ENCODE measurements at places on chromosomes 2 and 18.

- no peak for DNase-seq
These were observed 175.1 kb downstream of the CDH19 start for GRCh38 chr18:66428795-66429194.

DNA sequence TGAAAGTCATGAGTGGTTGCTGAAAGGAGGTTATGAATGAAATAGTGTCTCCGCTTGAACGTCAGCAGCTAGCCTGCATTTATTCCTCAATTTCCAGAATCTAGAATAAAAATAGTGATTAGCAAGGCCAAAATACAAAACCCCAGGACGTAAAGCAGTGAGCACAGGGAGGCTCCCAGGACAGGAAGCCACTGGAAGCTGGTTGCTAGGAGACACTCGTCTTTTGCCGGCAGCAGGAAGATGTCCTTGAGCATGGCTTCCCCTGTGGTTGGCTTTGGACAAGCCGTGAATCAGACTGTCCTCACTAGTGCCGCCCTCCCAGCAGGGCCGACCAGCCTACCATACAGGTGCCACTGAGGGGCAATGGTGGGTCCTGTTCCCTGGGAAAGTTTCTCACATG lies 374.4 kb downstream of the MTX2 start:
- peak; percentile 61 for DNase-seq

GRCh38 chr2:147045113-147045512 lies 799.7 kb upstream of the ACVR2A start:
- peak; percentile 76 for DNase-seq

GRCh38 chr2:113190871-113191270 lies 17.1 kb downstream of the PSD4 start:
- no peak for DNase-seq

DNA sequence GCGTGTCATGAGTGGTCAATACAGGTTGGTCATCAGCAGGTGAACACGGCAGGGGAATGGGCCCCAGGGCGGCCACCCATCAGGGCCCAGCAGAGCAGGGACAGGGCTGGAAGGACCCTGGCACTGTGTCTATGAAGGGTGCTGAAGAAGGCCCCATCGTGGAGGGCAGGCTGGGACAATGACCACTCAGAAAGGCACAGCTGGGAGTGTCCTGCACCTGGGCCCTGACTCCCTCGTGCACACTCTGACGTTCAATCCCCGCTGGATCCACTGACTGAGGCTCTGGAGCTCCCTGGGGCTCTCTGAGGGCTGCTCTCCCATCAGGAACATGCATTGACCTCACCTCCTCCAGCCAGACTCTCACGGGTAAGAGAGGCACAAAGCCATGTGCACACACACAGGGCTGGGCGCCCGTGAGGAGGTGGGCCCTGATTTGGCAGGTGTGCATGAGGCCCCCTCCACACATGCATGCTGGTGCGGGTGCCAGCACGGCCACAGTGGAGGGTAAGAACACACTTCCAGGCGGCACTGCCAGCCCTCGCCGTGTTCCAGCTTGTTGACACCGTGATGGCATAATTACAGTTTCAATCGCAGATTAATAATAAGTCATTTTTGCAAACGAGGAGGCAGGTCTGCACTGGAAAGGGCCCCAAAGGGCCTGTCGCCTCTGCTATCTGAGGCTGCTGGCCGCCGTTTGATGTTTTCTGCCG lies 58.5 kb downstream of the SMAD7 start:
- DNase-seq, result peak; percentile 48

GRCh38 chr2:239990966-239991365 lies 34.2 kb downstream of the NDUFA10 start:
- DNase-seq, result no peak

DNA sequence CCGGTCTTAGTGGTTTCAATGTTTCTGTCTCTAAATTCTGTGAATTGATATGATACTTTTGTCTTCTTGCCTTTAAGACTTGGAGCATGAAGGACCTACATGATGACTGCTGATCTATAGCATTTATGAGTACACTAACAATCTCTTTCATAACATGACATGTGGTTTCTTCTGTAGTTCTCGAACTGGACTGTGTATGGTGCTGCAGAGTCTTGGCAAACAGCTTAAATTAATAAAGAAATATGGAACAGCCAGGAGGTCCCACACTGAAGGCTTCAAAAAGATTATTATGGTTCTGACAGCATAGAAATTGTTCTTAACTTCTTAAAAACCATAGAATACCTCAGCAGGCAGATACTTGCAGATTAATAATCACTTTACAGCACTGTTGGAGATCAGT lies 145.0 kb downstream of the DCC start:
- no peak for DNase-seq

DNA sequence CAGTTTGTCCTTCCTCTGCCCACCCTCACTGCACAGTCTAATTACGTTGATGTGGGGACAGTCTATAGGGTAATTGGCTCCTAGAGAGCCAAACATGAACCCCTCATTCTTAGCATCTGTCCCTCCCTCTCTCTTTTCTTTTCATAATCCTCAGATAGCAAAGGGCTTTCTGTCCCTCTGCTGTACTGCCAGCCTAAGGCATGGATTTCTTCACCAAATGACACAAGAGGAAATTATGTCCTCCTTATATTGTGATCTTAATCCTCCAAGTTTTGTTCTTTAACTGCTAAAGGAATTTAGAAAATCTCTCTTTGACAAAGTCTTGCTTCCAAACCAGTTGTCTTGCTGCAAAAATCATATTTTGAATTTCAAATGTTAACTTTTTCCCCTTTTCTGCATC lies 18.5 kb downstream of the ANTXR1 start:
- no peak for DNase-seq

DNA sequence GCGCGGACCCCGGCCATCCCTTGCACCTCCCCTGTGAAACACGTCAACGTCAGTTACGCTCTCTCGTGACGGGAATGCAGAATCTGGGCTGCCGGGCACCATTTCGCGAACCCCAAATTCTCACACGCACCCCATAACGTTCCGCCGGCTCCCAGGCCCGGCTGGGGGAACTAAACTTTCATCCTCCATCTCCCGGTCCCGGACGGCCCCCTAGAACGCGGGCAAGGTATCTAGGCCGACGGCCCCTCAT lies 544 bp downstream of the DNAJC27 start:
- no peak for DNase-seq

DNA sequence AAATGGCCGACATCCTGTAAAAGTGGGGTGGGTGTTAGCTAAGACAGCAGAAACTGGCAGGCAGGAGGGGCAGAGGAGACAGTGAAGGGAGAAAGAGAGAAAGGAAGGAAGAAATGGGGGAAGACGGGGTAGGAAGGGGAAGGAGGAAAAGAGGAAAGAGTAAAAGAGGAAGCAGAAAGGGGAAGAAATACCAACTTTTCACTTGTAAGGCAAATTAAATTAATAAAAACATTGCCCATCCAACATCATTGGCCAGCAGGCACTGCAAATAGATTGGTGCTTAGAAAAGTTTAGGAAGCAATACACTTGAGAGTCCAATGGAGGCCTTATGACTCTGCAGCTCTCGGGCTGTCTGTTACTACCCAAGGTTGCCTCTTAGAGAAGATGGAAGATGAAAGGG lies 116.7 kb downstream of the TNS1 start:
- DNase-seq, result no peak

GRCh38 chr2:26816893-26817292 lies 31.0 kb downstream of the CENPA start:
- DNase-seq, result no peak

- no peak for DNase-seq
These were observed 141.6 kb upstream of the CYP26B1 start for GRCh38 chr2:72289283-72289682.

GRCh38 chr2:2502201-2502549 lies 171.1 kb upstream of the MYT1L start:
- DNase-seq, result no peak

- no peak for DNase-seq
These were observed 1.8 kb downstream of the RFTN2 start for GRCh38 chr2:197673606-197674005.

DNA sequence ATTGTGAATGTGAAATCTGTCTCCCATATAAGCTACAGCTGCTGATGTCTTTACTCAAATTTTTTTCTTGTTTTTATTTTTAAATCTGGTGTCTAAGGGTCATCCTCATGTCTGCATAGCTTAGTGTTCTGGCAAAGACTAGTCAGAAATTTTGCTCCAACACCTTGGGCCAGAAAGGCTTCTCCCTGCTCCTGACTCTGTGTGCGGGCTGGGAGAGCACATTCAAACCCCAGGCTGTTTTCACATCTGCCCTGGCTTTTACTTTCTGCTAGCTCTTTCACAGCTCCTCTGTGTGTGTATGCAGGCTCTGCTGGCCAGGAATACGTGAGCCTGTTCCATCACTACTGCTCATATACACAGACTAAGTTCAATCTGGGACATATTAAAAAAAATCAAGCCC lies 102.9 kb upstream of the RIOK3 start:
- no peak for DNase-seq

DNA sequence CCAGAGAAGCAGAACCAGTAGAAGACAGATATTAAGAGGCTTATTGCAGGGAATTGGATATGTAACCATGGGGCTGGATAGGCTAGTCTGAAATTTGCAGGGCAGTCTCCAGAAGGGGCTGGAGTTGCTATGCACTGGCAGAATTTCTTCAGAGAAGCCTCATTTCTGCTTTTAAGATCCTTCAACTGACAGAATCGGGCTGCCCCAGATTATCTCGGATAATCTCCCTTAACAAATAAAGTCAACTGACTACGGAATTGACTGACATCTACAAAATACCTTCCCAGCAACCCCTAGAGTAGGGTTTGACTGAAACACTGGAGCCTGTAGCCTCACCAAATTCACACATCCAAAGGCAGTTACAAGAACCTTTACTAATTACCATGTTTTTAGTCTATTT lies 136.4 kb downstream of the SOCS6 start:
- no peak for DNase-seq

- peak; percentile 94 for DNase-seq
These were observed 2.2 kb downstream of the LRATD1 start for GRCh38 chr2:14634489-14635390.

- peak; percentile 70 for DNase-seq
These were observed 23.7 kb upstream of the SCYGR1 start for GRCh38 chr2:227411320-227411989.

DNA sequence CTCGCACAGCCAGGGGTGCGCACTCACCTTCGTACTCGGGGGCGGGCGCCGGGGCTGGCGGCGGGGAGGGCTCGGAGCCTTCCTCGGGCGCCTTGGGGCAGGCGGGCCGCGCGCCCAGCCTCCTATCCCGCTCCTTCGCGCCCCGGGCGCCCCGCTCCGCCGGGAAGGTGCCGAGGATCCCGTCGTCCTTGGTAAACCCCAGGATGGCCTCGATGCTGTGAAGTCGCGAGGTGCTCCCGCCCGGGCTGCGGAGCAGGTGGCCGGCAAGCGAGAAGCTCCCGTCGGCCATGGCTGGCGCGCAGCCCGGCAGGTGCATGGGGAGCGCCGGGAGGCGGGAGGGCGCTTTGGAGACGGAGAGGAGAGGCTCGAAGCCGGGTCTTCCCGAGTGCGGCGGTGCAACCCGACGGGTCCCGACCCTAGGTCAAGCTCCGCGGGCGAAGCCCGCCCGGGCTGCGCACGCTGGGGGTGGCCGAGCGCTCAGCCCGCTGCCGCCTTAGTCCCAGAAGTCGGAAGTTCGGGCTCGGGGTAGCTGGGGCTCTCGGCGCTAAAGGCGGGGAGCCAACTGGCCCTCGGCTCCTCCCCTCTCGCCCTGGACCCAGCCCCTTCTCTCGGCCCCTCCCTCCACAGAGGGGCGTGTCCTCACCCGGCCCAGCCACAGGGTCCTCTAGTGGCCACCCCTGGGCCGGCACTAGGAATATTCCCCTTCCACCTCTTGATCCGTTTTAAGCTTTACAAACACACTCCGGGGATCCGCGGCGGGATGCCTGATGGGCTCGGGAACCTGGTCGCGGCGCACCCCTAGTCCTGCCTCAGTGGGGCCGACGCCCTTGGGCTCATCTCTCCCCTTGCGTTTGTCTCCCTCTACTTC lies at the start of gene RAX:
Gene RAX (minus strand): TSS at position 564 of the 868 bp plus-strand sequence. CDS start 248 bp downstream, at position 316.
- peak; percentile 87 for DNase-seq

DNA sequence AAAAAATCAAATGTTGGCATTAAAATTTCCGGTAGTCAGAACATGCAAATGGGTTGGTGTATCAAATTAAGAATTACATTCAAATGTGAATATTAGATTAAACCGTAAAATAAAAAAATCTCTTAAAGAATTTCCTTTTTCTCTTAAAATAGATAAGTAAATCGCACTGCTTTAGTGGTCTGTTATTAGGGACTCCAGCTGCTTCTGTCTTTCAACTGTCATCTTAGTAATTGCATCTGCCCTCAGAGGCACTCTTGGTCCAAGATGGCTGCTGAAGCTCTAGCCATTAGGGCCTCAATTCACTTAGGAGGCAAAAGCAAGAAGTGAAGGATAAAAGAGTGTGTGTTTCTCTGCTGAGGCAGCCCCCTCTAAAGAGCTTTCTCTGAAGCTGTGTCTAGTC lies 132.4 kb downstream of the MGAT5 start:
- DNase-seq, result no peak

- no peak for DNase-seq
These were observed 37.0 kb upstream of the MTCL1 start for GRCh38 chr18:8668381-8668780.

DNA sequence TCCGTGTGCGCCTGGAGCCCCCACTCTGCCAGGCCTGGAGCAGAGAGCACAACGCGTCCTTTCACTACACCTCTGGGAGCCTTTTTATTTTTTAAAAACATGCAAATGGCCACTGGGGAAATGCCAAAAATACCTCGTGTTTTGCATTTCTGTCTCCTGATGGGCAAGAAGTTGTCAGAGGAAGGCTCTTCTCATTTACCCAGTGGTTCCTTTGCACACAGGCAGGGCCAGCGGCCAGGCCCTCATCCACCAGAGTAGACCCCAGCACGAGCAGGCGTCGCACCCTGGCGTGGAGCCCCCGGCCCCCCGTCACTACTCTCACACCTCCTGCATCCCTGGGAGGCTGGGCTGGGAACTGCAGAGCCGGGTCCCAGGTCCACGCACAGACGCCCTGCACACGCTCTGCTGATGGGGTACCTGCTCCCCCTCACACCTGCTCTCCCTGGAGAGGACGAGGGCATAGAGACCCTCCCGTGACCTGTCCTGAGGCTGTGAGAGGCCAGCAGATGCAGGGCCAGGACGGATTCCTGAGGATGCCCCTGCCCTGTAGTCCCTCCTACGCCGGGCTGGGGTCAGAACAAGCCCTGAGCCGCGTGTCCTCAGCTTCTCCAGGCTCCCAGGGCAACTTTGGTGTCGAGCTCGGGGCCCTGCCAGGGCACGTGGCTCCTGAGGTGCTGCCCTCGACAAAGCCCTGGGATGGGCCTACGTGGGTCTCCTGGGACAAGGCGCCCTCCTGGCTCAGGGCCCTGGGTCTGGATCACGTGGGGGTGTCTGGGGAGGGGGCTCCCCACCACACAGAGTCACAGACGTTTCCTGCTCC lies 65.0 kb downstream of the NFATC1 start:
- peak; percentile 82 for DNase-seq

DNA sequence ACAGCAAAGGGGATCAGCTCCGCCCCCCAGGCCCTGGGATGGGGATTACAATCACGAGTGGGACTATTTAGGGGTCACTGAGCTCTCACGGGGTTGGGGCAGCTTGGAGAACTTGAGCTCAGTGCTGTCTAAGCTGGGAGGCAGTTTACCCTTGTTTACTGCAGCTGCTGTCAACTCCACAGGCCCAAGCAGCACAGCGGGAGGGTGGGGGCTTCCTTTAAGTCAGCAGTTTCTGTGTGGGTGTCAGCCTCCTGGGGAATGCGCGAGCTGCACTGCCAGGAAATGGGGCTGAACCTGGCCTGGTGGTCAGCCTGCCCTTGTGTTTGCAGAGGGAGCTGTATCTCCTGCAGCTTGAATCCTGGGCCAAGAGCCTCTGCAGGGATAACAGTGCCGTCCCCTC lies 29.8 kb downstream of the TOGARAM2 start:
- DNase-seq, result peak; percentile 73

Data from islet precursor cell (in vitro differentiated cells).